ENCODE measurements at places on chromosomes 16 and 17.

- DNase-seq, result no peak
Measured at GRCh38 chr17:81652906-81653771, 3.2 kb downstream of the PDE6G start.

DNA sequence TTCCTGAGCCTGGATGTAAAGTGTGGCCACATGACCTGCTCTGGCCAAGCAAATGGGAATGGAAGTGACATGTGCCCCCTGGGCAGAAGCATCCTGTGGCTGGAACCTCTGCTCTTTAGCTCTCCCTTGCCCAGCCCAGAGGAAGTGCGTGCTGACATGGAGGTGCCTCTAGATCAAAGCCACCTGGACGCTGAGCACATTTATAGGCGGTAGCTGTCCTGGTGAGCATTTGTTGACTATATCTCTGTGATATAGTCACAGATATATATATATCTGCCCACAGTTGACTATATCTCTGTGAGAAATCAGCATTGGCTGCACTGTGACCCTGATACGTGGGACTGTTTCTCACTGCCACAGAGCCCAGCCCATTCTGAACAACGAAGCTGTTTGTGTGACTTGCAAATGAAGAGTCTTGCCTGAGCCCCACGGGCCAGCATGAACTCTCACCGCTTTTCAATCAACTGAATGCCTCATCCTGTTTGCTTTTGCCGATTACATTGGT lies 118.8 kb downstream of the C16orf95 start:
- DNase-seq, result no peak

GRCh38 chr16:77682586-77682985 lies 39.7 kb upstream of the NUDT7 start:
- no peak for DNase-seq

DNA sequence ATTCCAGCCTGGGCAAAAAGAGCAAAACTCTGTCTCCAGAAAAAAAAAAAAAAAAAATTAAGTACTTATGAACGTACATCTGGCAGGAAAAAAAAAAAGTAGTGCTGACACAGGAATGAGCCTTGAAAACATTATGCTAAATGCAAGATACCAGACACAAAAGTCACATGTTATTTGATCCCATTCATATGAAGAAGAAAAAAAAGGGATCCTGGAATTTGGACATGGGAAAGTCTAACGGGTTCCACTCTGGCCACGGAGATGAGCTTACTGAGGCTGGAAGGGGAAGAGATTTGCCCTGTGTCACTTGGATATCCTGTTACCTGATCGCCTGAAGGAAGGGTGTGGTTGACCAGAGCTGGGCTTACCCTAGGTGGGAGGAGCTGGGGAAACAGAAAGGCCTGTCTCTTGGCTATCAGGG lies 251.9 kb downstream of the PARN start:
- DNase-seq, result no peak

- no peak for DNase-seq
Measured at GRCh38 chr16:13439766-13440165, 480.2 kb upstream of the ERCC4 start.

GRCh38 chr17:73342050-73342522 lies 30.3 kb upstream of the CDC42EP4 start:
- peak; percentile 81 for DNase-seq

- no peak for DNase-seq
Measured at GRCh38 chr16:72876981-72877373, 171.0 kb downstream of the ZFHX3 start.

- DNase-seq, result no peak
Measured at GRCh38 chr16:81635063-81635937, 143.8 kb upstream of the PLCG2 start.
